ENCODE measurements at places on chromosomes 3 and 15. TPM values are rescaled to one million over a fixed set of nuclear protein-coding genes. Genes with fewer than 3 reads are reported as not detected.

Gene EXD1
- total RNA-seq = 1.2 TPM

Gene BOC
- 3.3 TPM for total RNA-seq

Gene RARRES1
- total RNA-seq = 4.5 TPM

Gene CYP11A1
- not detected for total RNA-seq

Gene GATA2
- 0.41 TPM for total RNA-seq

Gene ST8SIA2
- total RNA-seq = 56.3 TPM

Gene CPNE9
- 0.41 TPM for total RNA-seq

Gene SNRPN
- total RNA-seq = 216 TPM

Gene CLRN1
- not detected for total RNA-seq

Gene GOLGA6A
- under 0.01 TPM for total RNA-seq

Gene FRMD5
- 25.3 TPM for total RNA-seq

Gene CSPG5
- 115 TPM for total RNA-seq

Gene RBMS3
- total RNA-seq = 11.4 TPM

Gene PRSS50
- total RNA-seq = not detected

Gene FGF7
- 0.41 TPM for total RNA-seq

Gene LMAN1L
- not detected for total RNA-seq

Gene LRRC3B
- total RNA-seq = 39.9 TPM

Gene DLL4
- 4.1 TPM for total RNA-seq

Gene SLC2A2
- not detected for total RNA-seq

Gene ZNF620
- 13.9 TPM for total RNA-seq

Gene P3H2
- total RNA-seq = 2.4 TPM

Gene PPP1R14D
- not detected for total RNA-seq

Gene ZMYND10
- total RNA-seq = 3.7 TPM

Gene FBXO40
- total RNA-seq = not detected

Gene LRTM1
- not detected for total RNA-seq

Gene SEC62
- 108 TPM for total RNA-seq

Gene CCR4
- total RNA-seq = under 0.01 TPM

Gene PTPN23
- total RNA-seq = 19.2 TPM

Gene ARGFX
- total RNA-seq = not detected

Gene CCDC39
- 0.82 TPM for total RNA-seq

Gene MOBP
- 0.41 TPM for total RNA-seq

Gene ACP3
- total RNA-seq = not detected

Gene GABPB1
- 53.8 TPM for total RNA-seq

Gene UBXN7
- total RNA-seq = 51.0 TPM

Gene ARHGAP11A
- total RNA-seq = 11.8 TPM

All from frontal cortex (tissue), 4 donors.